ENCODE measurements at places on chromosomes 7 and 10.

DNA sequence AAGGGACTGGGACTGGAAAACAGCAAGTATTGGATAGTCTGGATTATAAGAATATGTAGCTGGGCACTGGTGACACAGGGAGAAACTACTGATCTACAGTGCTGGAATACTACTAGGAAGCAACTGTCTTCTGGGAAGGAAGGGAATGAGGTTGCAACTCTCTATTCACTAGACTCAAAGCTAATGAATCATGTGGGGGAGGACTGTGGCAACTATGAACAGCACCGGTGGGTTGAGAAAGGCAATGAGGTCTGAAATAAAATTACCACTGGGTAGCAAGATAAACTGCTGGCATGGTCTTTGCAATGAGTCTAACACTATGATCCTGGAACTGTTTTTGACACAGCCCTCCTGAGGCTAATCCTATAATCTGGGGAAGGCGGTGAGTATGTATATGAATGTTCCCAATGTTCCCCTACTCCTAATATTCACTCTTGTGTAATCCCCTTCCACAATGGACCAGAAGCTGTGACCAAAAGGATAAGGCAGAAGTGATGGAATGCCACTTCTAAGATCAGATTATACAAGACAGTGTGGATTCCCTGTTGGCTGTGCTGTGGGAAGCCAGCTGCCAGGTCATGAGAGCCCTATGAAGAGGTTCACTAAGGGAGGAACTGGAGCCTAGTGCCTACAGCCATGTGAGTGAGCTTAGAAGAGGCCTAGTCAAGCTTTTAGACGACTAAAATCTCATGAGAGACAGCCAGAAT lies 101.3 kb upstream of the DNAJB12 start:
- DNase-seq = no peak

DNA sequence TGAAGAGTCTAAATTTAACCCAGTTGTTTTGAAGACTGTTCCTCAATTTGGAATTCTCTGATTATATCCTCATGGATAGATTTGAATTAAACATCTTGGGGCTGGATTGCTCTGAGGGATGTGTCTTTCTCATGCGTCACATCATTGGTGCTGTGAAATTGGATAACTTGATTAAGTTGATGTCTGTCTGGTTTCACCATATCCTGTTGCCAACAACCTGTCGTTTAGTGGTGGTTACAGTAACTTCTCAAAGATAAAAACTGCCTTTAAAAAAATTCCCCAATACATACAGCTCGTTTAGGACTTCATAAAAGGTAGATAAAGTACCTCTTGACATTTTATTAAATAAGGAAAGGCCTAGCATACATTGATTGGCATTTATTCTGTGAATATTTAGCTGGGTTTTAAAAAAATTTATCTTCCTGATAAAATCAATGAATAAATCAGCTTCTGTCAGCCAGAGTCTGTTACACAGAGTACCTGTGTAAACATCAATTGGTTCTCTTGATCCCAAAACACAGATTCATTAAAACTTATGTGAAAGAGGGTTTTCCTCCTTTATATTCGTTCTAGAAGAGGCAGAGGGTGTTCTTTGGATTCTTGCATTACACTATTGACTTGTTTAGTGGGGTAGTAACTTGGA lies 10.5 kb downstream of the CRCP start:
- DNase-seq = no peak

DNA sequence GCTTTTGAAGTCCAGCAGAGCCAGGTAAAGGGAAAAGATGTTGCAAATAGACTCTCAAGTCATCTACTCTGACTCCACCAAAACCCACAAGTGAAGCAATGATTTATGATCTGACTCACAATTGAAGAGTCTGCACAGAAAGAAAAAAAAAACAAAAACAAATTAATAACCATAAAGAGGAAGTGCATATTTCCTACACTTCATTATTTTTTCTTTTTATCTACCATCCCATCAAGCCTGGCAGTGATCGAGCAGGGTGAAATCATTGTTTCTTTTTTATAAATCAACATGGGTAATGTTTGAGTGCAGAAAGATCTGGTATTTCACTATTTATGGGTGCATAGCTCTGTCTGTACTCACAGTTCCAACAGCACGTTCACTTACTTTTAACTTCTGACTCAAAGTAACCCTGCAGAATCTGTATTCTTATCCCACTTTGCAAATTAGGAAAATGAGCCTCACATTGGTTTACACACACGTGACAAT lies 829.0 kb downstream of the TNS3 start:
- no peak for DNase-seq

DNA sequence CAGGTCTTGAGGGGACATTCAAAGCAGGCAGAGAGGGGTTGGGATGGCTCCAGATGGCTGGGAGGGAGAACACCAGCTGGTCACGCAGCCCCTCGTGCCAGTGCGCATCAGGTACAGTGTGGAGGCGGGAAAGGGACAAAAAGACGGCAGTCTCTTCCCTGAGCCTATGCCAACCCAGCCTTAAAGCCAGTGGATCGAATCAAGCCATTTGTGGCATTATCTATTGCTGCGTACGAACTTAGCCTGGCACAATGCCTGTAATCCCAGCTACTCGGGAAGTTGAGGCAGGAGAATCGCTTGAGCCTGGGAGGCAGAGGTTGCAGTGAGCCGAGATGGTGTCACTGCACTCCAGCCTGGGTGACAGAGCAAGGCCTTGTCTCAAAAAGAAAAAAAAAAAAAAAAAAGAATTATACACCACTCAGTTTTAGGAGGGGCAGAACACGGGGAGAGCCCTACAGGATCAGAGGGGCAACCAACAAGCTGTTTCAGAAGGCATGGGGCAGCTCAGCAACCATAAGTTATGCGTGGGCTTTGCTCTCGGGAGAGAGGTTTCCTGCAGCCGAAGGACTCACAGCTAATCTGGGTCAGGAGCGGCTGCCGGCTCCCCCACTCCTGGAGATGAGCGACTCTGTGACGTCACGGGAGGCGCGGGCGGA lies 356 bp upstream of the NDUFB2 start:
- peak; percentile 27 for DNase-seq

- DNase-seq = no peak
These were observed 193.8 kb downstream of the ABCA13 start for GRCh38 chr7:48365010-48365409.

DNA sequence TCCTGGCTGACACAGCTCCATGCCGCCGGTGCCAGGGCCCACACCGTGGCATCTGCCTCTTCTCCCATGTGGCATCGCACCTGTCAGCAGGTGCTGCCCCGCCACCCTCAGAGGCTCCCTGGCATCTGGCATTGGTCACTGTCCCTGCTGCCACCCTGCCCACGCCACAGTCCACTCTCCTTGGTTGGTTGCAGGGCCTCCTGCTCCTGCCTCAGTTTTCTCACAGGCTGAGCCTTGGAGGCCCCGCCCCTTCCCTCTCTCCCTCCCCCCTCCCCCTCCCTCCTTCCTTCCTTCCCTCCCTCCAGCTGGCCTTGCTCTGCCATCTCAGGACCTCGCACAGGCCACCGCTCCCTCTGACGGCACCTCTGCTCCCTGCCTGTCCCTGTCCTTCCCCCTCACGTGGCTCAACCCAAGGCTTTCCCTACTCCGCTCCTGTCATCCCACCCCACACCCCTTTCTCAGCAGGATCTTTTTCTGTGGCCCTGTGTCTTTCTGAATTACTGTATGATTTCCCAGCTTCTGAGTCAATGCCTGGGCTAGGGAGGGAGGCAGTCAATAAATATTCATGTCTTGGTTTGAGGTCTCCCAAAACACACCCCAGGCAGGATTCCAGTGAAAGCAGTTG lies 87.4 kb downstream of the INPP5A start:
- DNase-seq = no peak

- no peak for DNase-seq
These were observed 25.2 kb upstream of the BNIP3 start for GRCh38 chr10:132006966-132007365.

- no peak for DNase-seq
These were observed 2.4 kb downstream of the ALOX5 start for GRCh38 chr10:45376371-45376801.

DNA sequence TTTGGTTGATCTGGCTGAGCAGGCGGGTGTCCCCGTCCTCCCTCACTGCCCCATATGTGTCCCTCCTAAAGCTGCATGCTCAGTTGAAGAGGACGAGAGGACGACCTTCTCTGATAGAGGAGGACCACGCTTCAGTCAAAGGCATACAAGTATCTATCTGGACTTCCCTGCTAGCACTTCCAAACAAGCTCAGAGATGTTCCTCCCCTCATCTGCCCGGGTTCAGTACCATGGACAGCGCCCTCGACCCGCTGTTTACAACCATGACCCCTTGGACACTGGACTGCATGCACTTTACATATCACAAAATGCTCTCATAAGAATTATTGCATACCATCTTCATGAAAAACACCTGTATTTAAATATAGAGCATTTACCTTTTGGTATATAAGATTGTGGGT lies 26.9 kb upstream of the TRIM56 start:
- no peak for DNase-seq

DNA sequence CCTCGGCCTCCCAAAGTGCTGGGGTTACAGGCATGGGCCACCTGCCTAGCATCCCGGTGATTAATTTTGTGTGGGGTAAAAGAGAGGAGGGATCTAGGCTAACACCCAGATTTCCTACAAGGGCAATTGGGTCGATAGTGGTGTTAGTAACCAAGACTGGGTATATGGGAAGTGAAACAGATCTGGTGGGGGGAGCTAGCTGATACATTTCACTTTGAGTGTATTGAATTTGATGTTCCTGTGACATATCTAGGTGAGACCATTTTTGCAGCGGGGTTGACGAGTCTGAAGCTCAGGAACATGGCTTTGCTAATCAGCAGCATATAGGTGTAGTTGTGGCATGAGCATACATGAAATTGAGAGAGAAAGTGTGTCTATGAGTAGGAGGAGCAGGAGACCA lies 12.0 kb downstream of the CLCN1 start:
- DNase-seq = no peak

- DNase-seq = no peak
These were observed 10.3 kb upstream of the MUC17 start for GRCh38 chr7:101009629-101010028.

GRCh38 chr10:113007821-113008220 lies 57.8 kb downstream of the TCF7L2 start:
- DNase-seq = no peak

DNA sequence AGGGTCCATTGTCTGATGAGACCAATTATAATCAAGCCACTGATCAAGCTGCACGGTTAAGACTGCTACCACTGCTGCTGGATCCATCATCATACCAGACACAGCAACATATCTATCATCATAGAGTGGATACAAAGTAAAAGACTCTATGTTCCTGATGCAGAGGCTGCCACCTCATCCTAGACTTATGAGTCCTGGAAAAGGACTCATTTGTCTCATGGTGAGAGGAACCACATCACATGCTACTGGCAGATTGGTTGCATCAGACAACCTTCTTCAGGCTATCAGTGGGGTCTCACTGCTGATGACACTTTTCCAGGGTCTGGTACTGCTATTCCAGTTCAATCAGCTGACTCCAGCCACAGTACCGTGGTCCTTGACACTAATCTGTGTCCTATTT lies 79.0 kb downstream of the ABI1 start:
- DNase-seq = no peak

- no peak for DNase-seq
These were observed 170.5 kb downstream of the C1GALT1 start for GRCh38 chr7:7352845-7353244.

GRCh38 chr7:157539521-157539920 lies 202.7 kb downstream of the DNAJB6 start:
- no peak for DNase-seq

DNA sequence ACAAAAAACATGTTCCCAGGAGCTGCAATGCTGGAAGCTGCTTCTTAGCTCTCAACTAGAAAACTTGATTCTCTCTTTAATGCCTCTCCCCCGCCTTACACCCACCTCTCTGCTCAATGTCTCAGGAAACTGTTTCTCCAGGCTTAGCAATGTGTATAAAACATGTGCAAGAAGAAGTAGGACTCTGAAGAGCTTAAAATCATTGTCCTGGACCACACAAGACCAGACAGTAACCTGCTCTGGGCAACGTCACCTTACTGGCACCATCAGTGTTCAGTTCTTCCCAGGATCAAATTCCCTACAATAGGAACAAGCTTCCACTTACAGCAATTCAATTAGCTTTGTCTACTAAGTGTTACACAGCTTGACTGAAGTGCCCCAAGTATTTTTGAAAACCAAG lies 104.9 kb downstream of the RAPGEF5 start:
- peak; percentile 21 for DNase-seq

GRCh38 chr10:32377458-32378259 lies 30.7 kb upstream of the EPC1 start:
- DNase-seq = peak; percentile 39

DNA sequence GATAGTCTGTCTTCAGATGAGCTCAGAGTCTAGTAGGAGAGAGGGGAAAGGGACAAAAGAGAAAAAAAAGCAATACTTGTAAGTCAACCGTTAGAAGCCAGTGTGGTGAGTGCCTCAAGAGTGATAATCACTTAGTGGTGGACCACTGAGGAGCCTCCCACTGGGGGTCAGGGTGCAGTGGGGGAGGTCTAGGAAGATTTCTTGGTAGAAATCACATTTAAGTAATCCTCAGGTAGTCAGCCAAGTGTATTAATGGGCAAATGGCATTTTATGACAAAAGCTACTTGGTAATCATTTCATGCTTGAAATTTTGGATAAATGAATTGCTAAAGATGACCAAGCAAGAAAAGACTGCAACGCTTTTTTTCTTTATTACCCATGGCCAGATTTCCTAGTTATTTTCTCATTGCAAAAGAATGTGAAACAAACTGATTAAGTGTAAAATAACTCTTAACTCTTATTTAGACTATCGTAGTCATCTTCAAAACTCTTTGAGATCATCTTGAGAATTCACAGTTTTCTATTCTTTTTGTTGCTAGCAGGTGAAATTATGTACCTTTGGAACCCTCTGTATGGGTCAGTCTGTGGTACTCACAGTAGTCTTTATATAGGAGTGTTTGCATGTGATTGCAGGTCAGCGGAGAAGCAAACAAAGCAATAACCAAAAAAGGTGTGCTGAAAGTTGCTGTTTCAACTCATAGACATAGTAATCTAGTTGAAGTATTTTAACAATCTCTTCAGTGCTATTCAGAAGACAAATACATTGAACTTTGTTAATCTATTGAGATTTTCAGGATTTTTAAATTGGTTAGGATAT lies 63.9 kb downstream of the PPP1R9A start:
- DNase-seq = no peak

GRCh38 chr10:7773845-7774801 lies 13.7 kb downstream of the KIN start:
- peak; percentile 51 for DNase-seq

- DNase-seq = no peak
These were observed 214.9 kb downstream of the IPMK start for GRCh38 chr10:58052772-58053171.

- DNase-seq = no peak
These were observed 101.5 kb upstream of the ANKRD1 start for GRCh38 chr10:91022390-91022789.

DNA sequence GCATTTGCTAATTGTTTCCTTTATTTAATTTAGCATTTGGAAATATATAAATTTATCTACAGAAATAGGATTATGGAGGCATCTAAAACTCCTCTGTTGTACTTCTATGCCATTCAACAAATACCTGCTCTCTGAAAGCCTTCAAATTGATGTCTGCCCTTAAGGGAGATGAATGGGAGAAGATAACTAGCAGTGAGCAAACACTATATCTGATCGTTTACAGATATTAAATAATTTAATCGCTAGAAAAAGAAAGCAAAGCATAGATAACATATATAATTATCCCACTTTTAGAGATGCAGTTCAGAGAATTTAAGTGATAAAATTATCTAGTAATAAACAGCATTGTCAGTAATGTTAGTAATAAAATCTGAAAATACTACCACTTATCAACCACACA lies 524.9 kb downstream of the NRG3 start:
- no peak for DNase-seq
